ENCODE measurements at places on chromosomes 6 and 20.
A peak's percentile ranks its signal among the peaks of the same experiment; 100 is the strongest.

DNA sequence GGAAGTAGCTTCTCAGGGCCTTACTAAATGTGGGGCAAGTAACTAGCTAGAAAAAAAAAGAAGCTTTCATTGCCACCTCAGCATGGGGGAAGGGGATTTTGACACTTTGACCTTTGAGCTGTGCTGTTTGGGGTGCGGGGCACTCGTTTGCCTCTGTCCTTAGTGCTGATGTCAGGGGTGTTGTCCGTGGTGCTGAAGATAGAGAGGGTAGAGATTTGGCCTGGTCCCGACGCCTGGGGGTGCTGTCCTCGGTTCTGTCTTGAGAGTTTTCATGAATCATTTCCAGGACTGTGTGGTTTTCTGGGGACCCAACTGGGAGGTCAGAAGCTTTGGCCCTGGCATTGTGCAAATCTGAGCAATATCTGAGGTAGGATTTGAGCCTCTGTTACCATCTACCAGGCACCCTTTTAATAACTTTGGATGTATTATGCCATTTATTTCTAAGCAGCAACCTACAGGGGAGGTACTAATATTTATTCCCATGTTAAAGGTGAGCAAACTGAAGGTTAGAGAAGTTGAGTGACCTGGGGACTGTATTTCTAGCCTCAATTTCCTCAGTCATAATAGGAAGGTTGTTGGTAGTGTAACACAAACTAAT is 78.0 kb downstream of the DLGAP4 start:
- DNase-seq: no peak

GRCh38 chr6:127272576-127272975 is 5.9 kb downstream of the RNF146 start:
- no peak for DNase-seq

GRCh38 chr6:84740385-84740784 is 24.0 kb downstream of the TBX18 start:
- no peak for DNase-seq

GRCh38 chr6:8245726-8246125 is 143.4 kb upstream of the EEF1E1 start:
- no peak for DNase-seq

DNA sequence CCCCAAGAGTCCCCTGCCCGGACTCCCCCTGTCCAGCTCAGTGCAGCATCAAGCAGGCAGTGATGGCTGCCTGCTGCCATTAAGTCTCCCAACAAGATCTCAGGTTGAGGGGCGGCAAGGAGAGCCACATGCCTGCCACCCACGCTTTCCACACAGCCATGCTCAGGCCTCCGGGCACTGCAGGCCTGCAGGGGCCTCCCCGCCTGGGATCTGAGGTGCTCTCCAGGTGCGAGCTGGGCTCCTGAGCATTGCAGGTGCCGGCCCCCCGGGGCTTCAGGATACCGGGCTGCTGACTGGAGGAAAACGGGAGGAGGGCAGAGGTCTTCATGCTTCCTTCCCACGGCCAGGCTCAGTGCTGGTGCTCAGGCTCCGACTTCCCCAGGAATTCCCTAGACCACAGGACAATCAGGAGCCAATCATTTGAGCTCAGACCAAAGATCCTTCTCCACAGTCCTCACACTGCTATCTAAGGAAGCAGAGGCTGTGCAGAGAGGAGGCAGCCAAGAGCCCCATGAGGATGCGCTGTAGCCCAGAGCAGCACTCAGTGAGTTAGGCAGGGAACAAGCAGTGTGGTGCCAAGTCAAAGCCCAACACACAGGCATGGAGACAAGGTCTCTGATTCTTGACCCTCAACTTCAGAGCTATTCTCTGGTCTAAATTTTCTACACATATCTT is 52.7 kb downstream of the PYGB start:
- no peak for DNase-seq

DNA sequence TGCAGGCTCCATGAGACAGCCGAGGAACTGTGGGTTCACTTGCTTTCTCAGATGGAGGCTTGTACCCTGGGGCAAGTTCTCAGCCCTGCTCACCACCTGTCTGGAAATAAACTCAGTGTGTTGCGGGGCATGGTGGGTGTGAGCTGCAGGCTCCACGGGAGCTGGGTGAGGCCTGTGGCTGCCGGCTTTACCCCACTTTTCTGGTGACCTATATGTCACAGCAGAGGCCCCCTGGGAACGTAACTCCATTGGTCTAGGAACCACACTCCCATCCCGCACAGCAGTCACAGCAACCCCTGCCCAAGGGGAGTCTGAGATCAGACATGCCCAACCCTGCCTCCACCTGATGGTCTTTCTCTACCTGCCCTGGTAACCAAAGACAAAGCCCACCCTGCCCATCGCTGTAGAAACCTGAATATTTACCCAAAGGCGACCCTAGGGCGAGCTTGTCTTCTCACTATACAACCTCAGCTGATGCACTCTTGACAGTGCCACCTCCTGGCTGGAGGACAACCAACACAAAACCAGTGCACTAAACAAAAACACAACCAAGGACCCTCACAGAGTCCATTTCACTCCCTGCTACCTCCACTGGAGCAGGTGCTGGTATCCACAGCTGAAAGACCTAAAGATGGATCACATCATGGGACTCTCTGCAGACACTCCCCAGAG is 174.3 kb downstream of the PDE10A start:
- DNase-seq: no peak

DNA sequence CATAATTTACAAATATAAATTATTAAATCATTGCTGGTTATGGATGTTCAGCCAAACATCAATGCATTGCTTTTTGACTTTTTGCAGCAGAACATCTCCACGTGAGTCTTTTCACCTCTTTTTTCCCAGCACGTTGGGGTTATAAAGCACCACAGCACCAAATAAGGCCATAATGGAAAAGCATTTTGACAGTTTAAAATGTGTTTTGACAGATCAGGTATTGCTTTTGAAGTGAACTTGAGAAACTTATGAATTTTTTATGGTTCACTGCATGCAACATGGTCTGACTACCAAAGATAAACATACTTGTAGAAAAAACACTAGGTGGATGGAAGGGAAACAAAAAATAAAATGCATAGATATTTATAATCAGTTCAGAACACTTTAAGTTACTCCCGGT is 622.4 kb downstream of the HTR1B start:
- no peak for DNase-seq

- DNase-seq: no peak
Measured at GRCh38 chr6:24802271-24803059, 3.7 kb upstream of the ARMH2 start.

- DNase-seq: no peak
Measured at GRCh38 chr6:123604067-123604466, 32.7 kb downstream of the TRDN start.

DNA sequence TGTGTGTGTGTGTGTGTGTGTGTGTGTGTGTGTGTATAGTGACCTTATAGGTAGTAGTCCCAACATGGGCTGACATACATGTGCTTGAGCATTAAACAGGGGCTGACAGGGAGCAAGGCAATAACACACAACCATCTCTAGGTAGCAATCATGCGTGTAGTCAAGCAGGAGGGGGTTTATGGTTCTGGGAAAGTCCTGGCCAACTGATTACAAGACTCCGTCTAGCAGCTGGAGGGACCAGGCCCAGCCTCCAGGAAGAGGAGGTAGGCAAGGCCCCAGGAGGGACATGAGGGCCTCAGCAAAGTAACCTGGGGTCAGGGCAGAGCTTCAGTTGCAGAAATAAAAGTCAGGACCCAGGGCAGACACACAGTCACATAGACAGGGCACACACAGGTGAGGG is 60.6 kb upstream of the E2F3 start:
- DNase-seq: no peak

DNA sequence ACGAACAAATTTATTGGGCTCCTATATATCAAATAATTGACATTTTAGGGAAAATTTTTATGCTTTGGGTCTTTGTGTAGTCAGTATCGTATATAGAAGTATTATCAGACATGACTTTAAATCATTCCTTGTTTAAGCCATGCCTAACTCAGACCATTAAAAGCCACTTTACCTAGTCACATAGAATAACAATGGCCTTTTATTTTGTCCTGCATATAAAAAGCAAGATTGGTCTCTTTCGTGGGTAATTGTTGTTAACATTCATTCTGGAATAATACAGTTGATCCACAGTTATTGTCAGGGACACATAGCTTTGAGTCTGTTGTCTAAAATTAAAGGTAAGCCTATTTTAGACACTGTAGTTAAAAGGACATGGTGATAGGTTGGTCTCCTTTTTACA is 47.4 kb downstream of the PLEKHG1 start:
- no peak for DNase-seq

- DNase-seq: peak; percentile 24
Measured at GRCh38 chr6:135423649-135424128, 73.9 kb downstream of the AHI1 start.

GRCh38 chr20:54132612-54133433 is 41.0 kb downstream of the CYP24A1 start:
- peak; percentile 100 for DNase-seq

GRCh38 chr20:51614687-51615086 is 72.2 kb upstream of the NFATC2 start:
- no peak for DNase-seq

GRCh38 chr6:95577304-95578105 is at the start of gene MANEA:
TSS of gene MANEA (plus strand) at chr6:95577535. CDS start at chr6:95586440, 8,905 bp downstream.
- peak; percentile 50 for DNase-seq

GRCh38 chr6:137743493-137743892 is 123.6 kb upstream of the TNFAIP3 start:
- DNase-seq: no peak
